ENCODE measurements at places on chromosomes 11 and 22.
A peak's percentile ranks its signal among the peaks of the same experiment; 100 is the strongest.

- DNase-seq, result no peak
Measured at GRCh38 chr11:119478711-119479285, 55.8 kb upstream of the THY1 start.

DNA sequence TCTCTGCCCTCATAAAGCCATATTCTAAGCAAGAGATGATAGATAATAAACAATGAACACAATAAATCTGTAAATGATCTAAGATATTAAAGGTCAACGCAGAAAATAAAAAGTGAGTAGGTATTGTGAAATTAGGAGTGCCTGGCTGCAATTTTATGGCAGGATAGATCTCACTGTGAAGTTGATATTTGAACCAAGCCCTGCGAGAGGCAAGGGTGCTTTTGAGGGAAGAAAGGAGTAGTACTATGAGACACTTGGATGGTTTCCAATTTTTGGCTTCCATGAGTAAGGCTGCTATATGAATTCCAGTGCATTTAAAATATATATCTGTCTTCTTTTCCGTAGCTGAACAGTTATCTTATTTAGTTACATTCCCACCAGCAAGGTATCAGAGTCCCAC lies 720.0 kb upstream of the CNTN5 start:
- no peak for DNase-seq

DNA sequence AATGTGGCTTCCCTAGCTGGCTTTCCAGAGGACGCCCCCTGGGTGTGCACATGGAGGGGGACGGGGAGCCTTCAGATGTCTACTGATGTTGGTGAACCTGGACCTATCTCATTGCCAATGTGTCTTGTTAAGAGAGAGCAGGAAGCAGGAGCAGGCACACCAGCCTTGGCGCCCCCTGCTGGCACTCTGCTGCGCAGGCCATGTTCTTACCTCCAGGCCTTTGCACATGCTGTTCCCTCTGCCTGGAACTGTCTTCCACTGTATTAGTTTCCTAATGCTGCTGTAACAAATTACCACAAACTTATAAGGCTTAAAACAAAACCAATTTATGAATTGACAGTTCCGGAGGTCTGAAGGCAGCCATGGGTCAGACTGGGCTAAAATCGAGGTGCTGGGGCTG lies 23.6 kb upstream of the MN1 start:
- DNase-seq, result no peak

DNA sequence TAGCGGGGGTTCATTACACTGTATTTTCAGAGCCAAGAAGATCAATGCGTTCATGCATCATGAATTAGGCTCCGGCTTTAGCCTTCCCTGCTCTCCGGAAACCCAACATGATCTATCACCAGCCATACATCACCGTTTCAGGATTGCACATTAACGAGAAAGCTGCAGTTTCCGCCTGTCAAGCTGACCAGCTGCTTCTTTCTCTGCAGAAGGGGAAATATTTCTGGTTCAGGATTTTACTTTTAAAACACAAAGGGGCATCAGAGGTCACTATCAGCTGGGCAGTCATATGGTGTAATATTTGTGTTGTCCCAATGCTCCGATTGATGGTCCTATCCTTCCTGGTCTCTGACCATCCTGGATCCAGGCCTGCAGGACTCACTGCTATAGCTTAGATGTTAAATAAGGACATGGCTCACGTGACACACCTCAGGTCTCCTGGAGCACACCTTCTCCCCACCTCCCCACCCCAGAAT lies 21.4 kb upstream of the CADM1 start:
- DNase-seq, result no peak

DNA sequence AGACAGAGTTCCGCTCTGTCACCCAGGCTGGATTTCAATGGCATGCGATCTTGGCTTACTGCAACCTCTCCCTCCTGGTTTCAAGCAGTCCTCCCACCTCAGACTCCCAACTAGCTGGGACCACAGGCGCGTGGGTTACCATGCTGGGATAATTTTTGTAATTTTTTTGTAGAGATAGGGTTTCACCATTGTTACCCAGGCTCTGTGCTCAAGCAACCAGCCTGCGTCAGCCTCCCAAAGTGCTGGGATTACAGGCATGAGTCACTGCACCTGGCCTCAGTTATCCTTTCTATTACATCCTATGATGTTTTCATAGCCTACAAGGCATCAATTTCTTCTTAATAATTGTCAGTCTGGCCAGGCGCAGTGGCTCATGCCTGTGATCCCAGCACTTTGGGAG lies 36.5 kb downstream of the LRRC74B start:
- no peak for DNase-seq

DNA sequence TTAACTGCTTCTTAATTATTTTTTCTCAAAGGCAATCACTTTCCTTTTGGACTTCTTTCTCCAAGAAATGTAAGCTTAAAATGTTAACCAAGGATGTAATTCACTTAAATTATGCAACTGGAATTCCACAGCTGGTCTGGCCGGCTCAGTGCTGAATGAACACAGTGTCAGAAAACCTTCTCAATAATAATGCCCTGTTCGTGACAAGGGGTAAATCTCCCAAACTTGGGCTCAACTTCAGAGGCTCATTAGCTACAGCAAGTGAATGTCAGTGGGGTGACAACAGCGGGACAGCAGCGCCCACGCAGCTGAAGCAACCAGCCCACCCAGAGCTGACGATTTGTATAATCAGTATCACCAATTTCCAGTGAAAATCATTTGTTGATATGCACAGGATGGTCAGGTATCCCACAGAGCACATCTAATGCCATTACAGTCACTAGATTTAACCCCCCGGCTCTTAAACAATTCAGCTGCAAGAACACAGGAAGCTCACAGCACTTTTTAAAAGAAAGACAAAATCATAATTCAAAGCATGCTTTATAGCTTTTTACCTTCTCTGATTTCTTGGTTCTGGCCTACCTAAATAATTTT lies 704.8 kb downstream of the DLG2 start:
- DNase-seq, result no peak

DNA sequence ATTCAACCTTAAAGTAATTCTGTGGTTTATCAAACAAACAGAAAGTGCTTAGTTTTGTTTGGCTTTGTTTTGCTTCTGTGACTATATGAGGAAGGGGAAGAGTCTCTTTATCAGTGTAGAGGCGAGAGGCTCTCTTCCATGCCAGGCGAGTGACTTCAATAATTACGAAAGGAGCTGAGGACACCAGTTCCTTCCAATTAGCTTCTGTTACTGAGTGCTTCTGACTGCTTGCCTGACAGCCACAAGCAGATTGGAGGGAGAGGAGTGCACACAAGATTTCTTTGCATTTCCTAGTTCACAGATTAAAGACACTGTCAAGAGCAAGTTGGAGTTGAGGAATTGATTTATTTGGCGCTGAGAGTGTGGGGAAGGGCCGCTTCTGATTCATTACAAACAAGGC lies 1484.5 kb upstream of the TENM4 start:
- no peak for DNase-seq

- no peak for DNase-seq
Measured at GRCh38 chr22:32758866-32759385, 42.6 kb upstream of the TIMP3 start.

DNA sequence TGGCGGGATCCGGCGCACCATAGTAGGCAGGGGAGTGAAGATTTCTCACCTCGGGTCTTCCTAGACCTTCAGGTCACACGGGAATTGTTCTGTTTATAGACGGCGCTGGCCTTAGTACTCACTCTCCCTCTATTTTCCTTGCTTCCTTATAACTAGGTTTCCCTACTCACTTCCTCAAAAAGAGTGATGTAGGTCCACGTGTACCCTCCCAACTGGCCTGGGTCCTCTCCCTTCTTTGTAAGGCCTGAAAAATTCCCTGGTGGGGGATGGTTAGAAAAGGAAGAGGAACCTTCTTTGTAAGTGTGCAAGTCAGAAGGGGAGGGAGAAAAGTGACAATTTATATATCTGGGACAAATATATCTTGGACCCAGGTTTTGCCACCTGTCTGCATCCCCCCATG lies 2.9 kb upstream of the TMEM9B start:
- no peak for DNase-seq

GRCh38 chr22:43173976-43174720 lies 12.8 kb downstream of the TTLL12 start:
- no peak for DNase-seq

DNA sequence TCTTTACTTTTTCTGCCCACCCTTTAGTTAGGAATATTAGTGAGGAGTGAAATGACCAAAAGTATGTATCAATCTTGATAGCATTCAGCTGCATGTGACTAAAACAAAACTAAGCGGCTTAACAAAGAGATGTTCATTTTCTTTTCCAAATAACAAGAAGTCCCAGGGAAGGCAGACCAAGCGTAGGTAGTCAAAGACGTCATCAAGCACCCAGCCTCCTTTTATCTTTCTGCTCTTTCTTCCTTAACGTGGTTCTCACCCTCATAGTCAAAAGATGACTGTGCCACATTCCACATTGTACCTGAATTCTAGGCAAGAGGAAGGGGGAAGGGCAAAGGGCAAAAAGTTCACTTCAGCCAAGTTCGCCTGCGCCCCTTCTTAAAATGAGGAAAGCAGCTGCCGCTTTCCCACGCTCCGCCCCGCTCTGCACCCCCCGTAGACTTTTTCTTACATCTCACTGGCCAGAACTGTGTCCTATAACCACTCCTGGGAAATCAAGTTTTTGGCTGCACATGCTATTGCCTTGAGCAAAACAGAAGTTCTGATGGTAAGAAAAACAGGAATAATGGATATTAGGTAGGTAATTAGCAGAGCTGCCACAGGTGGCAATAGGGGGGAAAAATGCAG lies 14.6 kb upstream of the PGM2L1 start:
- no peak for DNase-seq

GRCh38 chr22:22935546-22936157 lies 48.0 kb downstream of the IGLL5 start:
- DNase-seq, result peak; percentile 100

- DNase-seq, result no peak
Measured at GRCh38 chr11:71465054-71465453, 12.1 kb downstream of the NADSYN1 start.

- no peak for DNase-seq
Measured at GRCh38 chr11:100760744-100761143, 73.7 kb downstream of the ARHGAP42 start.

GRCh38 chr11:26556582-26556981 lies 15.5 kb downstream of the MUC15 start:
- DNase-seq, result no peak

DNA sequence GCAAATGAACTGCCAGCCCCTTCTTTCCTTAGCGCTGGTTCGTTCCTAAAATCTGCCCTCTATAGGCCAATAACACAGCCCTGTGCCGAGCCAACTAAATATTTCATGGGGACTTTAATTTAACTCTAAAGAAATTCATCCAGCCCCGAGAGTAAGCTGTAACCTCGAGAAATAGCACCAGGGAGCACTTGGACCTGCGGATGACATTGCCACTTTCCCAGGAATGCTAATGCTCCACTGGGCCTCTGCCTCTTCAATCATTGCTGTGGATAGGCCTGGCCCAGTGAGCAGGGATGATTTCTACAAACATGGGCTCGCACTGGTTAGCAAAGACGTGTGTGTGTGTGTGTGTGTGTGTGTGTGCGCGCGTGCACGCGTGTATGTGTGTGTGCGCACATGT lies 95.3 kb upstream of the TBCEL start:
- no peak for DNase-seq

- no peak for DNase-seq
Measured at GRCh38 chr11:130118165-130118564, 41.4 kb upstream of the ST14 start.

DNA sequence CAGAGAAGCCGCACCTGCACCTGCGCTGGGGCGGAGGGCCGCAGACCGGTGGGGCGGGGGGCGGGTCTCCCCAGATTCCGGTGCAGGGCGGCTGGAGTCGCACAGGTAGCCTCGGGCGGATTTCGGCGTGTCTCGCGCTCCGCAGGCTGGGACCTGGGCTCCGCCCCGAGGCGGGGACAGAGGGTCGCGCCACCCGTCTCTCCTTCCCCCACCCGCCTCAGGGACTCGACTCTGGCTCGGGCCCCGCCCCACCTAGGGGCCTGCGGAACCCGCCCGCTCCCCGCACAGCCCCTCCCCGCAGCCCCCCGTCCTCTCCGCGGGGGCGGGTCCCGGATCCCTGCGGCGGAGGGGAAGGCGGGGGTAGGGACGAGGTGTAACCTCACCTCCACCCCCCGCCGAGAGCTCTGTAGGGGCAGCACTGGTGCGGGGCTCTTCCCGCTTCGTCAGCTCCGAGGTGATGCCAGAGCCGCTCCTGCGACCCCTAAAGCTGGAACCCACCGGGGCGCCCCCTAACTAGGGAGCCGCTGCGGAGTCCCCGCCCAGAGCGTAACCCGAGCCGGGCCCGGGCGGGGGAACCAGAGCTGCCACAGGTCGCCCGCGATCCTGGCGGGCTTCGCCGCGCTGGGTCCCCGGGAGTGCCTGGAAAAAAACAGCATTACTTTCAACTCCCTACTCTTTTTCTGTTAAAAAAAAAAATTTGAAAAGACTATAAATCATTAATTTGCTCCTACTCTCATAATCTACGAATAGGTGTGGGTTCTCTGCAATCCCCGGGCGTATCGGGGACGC lies at the start of gene SLC29A2:
Gene SLC29A2, minus strand, starts transcription at position 134 of the 789 bp plus-strand sequence. CDS start 169 bp downstream, outside the sequence.
- peak; percentile 99 for DNase-seq

DNA sequence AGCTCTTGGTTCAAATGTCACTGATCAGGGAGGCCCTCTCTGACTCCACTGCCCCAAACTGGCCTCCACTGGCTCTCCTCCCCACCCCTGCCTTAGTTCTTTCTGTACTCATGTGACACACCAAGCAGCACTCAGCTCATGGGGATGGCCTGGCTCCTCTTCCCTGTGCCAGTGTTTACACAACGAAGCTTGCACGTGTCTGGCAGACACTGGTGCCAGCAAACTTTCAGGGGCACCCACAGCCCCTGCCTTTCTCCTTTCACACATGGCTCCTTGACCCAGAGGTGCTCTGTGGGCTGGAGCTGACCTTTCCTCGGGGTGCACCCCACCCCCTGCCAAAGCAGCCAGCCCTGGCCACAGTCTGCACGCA lies 37.6 kb upstream of the PARVG start:
- no peak for DNase-seq

DNA sequence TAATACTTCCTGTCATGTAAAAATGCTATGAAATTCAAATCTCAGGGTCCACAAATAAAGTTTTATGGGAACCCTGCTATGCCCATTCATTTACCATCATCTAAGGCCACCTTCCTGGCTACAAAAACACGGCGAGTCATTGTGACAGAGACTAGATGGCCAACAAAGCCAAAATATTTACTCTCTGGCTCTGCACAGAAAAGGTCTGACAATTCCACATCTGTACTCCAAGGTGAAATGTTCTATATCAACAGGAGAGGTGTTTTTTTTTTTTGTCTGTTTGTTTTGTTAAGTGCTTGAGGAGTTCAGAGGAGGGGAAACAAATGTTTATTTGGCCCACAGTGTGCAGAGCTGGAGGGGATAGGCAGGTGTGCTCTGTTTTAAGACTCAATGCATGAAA lies 18.6 kb upstream of the TMA7B start:
- DNase-seq, result no peak

GRCh38 chr11:68862421-68862820 lies 20.7 kb upstream of the CPT1A start:
- no peak for DNase-seq

Measured in RPMI8226 (cell line).